Heart right ventricle (tissue), 16 donors: ENCODE measurements at places on chromosomes 1 and 21. TPM values are rescaled to one million over a fixed set of nuclear protein-coding genes. Genes with fewer than 3 reads are reported as not detected.

The DLGAP3 gene
- total RNA-seq, result 0.15 TPM

DNA sequence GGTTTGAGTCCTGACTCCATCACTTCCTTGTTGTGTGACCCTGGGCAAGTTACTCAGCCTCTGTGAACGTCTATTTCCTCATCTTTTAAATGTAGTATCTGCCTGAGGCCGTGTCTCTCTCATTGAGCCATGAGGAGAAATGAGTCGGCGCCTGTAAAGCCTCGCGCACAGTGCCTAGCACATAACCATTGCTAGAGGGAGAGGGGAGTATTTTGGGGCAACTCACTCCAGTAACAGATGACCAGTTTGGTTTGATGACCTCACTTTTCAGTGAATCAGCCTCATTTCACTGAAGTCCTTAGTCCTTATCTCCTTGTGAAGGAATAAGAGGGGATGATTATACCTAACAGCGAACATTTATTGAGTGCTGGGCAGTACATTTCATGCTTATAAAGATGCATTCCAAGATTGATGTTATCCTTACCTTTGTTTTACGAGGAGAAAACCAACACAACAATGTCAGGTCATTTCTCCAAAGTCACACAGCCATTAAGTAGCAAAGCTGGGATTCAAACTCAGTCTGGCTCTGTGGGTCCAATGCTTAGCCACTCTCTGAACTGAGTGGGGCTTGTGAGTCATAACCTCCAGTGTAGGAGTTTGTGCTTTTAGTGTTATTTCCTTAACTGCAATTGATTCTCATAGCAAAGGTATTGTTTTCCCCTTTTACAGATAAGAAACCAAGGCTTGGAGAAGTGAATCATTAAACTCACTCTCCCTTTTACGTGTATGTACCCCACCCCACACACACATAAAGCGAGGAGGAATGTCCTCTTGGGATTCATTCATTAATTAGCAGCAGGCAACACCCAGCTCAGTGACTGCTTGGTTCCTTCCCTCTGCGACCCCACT lies 25.9 kb downstream of the KCNC4 start:
- no peak for DNase-seq

The TCHH gene
- total RNA-seq, result not detected

The RSRP1 gene
- 21.2 TPM for total RNA-seq

- no peak for DNase-seq
These were observed 122.4 kb downstream of the AKT3 start for GRCh38 chr1:243727503-243728203.

The FMN2 gene
- total RNA-seq, result not detected

GRCh38 chr1:84750110-84750730 lies 60.0 kb upstream of the SSX2IP start:
- no peak for DNase-seq

DNA sequence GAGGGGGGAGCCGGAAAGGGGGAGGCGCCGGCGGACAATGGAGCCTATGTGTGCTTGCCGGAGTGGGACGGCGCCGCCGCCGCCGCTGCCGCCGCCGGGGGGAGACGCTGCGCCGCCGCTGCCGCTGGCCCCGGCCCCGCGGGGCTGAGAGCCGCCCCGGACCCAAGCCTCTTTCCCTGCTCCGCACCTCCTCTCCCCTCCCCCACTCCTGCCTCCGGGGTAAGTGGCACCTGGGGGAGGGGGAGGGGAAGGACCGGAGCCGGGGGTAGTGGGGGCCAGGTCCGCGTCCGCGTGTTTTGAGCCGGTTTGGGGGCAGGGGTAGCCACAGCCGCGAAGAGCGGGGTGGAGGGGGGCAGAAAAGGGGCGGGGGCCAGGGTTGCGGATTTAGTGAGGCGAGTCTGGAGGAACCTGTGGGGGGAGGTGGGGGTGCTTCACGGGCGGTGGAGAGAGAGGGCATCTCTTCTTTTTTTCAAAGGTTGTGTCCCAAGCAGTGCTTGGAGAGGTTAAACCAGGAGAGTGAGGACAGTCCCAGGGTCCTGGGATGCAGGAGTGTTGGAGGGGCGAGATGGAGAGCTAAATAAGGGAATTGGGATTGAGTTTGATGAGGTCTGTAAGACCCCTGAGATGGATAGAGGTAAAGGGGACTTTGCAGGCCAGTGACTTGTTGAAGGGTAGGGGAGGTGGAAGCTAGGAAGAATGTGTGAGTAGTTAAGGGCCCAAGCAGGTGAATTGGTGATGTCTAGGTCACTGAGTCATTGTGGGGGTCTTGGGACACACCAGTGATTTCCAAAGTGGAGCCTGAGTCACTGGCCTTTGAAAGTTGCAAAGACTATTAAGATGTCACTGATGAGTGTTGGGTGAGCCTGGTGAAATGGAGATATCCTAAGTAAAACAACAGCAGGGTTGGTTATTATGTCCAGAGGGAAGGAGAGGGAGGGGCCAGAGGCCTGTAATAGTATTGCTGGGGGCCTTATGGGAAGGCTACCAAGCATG lies 59.1 kb downstream of the BCL9 start:
- no peak for DNase-seq

GRCh38 chr1:119987112-119987511 lies 82.3 kb downstream of the NOTCH2 start:
- no peak for DNase-seq

The SPRR2A gene
- total RNA-seq, result not detected

- DNase-seq, result no peak
These were observed 27.0 kb downstream of the ANKRD13C start for GRCh38 chr1:70327306-70328076.

DNA sequence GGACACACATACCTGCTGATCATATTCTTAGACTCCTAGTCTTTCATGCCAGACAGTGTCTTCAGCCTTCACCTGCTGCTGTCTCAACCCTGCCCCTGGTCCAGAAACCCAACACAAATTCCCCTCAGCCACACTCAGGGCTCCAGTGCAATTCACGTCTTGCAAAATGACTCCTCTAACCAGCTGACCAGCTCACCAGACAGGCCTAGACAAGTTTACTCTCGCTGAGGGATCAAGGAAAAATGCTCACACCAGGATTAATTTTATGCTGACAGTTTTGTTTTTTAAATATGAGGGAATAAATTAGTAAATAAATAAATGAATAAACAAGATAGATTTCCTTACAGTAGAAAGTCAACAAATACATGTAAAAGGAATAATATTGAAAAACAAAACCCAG lies 28.5 kb downstream of the CCDC185 start:
- no peak for DNase-seq

- no peak for DNase-seq
These were observed 16.5 kb upstream of the TSPAN2 start for GRCh38 chr1:115105831-115106230.

The FAM131C gene
- 0.72 TPM for total RNA-seq

GRCh38 chr1:232292239-232292638 lies 337.7 kb downstream of the SIPA1L2 start:
- DNase-seq, result no peak

The NIPAL3 gene
- total RNA-seq, result 28.0 TPM

- DNase-seq, result no peak
These were observed 125.4 kb upstream of the GPR52 start for GRCh38 chr1:174322202-174322862.

DNA sequence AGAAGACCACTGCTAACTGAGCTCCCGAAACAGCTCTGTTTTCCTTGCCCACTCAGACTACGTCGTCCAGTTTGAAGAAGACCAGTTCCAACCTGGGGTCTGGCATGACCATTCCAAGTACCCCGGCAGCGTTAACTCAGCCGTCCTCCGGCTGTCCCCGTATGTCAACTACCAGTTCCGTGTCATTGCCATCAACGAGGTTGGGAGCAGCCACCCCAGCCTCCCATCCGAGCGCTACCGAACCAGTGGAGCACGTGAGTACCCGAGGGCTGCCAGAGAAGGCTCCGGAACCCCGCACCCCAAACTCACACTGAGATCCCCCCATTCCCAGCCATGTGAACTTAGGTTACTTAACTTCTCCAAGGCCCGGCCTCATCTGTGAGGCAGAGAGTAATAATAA lies 63.7 kb upstream of the CNTN2 start:
- DNase-seq, result no peak

DNA sequence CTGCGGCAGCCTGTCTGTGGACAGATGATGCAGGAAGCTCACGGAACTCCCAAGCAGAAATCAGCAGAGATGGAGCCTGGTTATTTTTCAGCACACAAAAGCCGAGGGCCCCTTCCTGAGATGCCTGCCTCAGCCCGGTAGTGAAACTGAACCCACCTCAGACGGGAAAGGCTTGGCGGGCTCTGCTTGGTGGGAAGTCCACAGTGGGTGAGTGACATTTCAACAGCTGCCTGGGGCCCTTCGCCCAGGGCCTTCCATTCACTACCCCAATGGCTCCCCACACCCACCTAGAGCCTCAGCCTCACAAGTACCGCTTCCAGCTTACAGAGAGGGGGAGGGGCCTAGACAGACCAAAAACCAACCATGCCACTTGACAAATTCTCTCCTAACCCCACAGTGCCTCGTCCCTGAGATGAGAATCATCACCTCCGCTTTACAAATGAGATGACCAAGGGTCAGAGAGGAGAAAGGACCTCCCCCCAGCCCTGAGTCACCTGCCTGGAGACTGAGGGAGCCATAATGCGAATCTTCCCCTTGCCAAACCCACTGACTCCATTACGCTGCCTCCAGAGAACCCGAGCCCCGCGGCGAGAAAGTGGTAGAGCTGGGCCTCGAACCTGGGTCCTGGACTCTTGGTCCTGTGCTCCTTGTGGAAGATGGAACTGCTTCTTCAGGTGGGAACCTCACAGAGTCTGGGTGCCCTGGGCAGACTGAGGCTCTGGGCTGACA lies 3.4 kb upstream of the ECE1 start:
- no peak for DNase-seq

DNA sequence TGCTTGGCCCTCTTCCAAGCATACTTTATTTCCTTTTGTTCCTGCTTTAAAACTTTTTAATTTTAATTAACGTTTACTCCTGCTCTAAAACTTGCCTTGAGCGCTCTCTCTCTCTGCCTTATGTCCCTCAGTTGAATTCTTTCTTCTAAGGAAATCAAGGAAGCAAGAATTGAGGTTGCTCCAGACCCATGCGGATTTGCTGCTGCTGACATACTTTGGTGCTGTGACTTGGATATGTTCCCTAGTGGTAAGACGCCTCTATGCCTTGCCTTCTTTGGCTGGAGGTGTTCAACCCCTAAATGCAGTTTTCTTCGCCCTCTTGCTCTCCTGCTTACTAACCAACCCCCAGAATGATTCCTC lies 148.1 kb downstream of the ADSS2 start:
- no peak for DNase-seq

The TRPM2 gene
- 0.46 TPM for total RNA-seq

DNA sequence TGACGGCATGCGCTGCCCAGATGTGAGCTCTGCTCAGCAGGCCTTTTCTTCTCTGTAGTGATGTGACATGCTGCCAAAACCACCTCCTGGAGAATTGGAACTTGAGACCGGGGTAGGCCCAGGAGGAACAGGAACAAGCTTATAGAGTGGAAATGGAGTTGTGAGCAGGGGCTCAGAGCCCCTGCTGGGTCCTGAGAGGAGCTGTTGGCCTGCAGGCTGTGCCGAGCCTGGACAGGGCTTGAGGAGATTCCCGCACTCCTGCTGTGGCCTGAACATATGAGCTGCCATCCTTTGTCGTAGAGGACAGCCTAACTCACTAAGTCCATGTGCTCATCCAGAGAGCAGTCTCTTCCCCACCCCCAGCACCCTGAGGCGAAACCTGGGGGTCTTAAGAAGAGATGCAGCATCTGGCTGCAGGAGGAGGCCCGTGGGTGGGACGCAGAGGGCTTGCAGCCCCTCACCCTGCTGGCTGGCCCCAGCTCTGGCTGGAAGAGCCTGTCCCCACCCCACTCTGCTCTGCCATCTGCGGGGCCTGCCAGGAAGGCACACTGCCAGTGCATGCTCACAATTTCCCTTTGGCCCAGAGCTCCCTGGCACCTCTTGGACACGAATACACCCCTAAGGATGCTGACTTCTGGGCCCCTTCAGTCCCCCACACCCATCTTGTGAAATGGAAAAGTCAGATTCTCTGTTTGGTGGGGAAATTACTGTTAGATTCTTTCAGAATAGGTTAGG lies 42.5 kb downstream of the PTPRF start:
- DNase-seq, result no peak

DNA sequence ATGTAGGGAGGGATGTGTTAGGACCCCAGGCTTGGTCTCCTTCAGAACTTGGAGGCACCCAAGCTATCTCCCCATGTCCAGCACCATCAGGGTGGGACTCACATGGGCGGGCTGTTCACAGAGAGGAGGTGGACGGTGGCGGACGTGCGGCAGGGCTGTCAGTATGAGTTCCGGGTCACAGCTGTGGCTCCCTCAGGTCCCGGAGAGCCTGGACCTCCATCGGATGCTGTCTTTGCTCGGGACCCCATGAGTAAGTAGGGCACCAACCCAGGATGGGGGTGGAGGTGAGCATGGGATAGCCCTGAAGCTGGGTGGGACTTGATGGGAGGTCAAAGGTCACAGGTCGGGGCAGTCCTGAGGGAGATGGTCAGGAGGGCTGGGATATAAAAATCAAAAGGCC lies 27.8 kb downstream of the IGFN1 start:
- no peak for DNase-seq

- no peak for DNase-seq
These were observed 70.6 kb upstream of the NEK7 start for GRCh38 chr1:198086051-198086745.

GRCh38 chr1:242454262-242455051 lies 70.0 kb downstream of the PLD5 start:
- no peak for DNase-seq

GRCh38 chr1:57131701-57132394 lies 166.0 kb upstream of the C8B start:
- DNase-seq, result no peak

The VCAM1 gene
- total RNA-seq, result 2.2 TPM
